ENCODE measurements at places on chromosomes 4 and X.

DNA sequence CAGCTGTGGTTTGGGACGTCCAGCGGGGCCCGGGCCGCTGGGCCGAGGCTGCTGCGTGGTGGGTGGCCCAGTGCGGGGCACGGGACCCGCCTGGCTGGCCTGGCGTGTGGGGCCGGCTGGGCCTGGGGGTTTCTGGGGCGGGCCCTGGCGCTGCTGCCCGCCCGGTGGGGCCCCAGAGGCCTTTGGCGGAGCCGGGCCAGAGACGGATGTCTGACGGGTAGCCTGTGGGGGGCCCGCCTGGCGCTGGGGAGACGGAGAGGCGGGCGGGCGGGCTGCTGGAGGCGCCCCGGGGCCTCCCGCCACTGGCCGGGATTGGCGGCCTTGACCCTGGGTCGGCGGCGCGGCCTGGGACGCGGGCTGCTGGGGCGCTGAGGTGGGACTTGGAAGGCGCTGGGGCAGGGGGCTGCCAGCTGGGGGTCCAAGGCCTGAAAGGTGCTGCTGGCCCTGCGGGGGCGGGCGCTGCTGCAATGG is 8.1 kb upstream of the TIMP1 start:
- no peak for DNase-seq

DNA sequence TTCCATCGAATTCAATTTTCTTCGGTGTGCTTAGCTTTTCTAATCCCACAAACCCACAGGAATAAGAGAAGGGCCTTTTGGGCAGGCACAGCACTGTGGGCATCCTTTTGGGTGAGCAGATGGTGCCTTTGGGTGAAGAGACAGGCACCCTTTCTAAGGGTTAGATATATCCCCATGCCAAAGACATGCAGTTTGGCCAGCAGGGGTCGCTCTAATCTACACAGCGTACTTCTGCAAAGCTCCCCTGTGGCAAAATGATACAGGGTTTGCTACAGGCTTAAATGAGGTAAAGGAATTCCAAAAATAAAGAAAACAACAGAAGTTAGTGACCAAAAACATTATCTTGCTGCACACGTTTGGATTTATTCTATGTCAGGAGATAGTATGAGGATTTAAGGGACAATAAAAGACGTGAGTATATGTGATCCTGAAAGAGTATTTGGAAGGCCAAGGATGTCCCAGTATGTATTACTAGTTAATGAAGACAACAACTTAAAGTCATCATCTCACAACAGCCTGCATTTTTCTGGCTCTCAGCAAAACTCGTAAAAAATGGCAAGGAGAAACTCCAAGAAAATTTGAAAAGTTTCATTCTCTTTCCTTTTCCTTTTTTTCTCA is 49.5 kb downstream of the PHEX start:
- DNase-seq: no peak

- DNase-seq: no peak
Observed at GRCh38 chr4:5435823-5436222, 272.5 kb downstream of the EVC2 start.

GRCh38 chrX:137233478-137233877 is 199.7 kb upstream of the GPR101 start:
- DNase-seq: no peak

DNA sequence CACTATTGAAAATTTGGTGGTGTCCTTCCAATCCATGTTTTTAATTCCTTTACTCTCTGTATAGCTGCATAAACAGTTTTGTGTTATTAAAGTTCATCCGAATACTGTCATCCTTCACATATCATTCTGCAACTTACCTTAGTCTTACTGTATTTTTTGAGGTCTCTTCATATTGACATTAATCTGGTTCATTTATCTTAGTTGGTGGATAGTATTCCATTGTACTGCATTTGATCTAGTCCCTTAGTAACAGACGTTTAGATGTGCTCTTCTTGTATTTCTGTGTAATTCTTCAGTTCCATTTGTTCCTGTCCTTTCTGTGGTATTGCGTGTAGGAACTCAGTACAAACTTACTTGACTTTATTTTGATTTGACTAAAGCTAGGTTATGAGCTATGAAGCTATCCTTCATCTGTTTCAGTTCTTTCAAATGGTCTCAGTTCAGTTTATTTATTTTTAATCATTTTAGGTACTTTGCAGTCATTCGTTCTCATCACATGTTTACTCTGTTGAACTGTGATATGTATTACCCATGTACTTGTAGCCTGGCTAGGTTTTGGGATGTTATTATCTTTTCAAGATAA is 41.3 kb downstream of the RAPGEF2 start:
- DNase-seq: no peak
